Right renal cortex interstitium (tissue), 3 donors: ENCODE measurements at places on chromosomes 12 and 14.

DNA sequence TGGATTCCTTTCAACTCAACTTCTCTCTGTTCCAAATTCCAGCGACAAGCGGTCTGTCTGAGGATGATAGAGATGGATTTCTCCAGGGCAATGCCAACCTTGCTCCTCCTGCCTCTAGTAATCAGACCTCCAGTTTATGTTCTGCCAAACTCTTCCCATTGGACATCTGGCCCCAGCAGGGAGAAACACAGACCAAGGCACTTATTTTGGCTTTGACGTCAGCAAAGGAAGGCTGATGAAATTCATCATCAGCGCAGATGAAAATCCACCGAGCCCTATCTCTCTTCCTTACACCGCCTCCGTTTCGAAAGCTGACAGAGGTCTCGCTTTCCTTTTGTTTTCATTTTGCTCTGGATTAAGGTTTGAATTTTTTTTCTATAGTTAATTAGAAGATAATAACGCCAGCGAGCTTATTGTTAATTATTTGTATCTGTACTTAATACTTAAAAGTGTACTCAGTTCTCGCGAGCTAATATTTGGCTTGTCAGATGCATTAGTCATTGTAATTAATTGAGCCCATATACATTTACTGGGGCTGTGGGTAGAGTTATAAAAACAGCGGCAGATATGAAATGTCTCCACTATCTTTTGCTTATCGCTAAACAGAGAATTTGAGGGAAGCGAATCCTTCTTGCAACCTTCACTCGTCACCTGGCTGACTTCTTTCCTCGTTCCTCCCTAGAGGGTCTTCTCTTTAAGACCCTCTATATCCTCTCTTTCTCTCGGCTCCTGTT lies 35.9 kb upstream of the MED13L start:
- no peak for DNase-seq

DNA sequence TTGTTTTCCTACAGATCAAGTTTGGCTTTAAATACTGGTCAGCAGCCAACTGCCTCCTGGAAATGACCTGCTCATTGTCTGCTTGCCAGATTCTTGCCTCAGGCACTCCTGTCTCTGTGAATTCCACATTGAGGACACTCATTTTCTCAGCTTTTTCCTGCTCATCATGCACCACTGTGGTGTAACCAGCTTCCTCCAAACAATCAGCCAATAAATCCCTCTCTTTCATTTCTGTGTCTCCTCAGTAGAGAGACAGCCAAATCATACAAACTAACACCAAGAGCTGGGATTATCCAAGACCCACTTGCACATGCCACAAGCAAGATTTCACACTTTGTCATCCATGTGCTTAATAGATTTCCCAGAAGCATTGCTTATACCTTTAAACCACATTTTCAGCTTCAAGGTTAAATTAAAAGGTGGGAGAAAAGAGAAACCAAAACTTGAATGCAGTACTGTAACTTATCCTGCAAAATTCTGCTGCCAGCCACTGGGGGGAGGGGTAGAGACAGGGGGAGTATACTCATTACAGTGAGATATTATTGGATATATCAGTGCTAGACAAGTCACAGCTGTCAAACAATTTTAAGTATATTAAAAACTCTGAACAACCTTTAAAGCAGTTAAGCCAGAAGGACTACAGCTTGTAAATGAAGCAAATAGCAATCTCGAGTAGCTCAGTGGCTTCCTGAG lies 105.0 kb downstream of the PPP2R5E start:
- no peak for DNase-seq

GRCh38 chr12:48794870-48795269 lies 6.0 kb upstream of the ADCY6 start:
- no peak for DNase-seq

DNA sequence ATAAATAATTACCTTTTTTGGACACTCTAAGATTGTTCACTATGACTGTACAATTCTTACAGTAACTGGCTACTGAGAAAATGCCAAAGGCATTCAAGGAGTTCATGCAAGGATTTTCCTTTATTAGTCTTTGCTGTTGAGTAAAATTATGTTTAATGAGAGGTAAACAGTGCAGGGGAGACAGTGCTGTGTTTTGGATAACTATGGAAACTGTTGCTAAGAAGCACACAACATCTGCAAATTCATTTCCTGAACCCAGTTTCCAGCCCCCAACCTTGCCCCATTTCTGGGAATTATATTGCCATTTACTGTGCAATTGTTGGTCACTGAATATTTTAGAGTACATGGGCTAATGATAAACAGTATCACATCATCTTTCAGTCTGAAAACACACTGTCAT lies 1005.8 kb downstream of the TRHDE start:
- no peak for DNase-seq

GRCh38 chr12:94634717-94635116 lies 15.6 kb downstream of the TMCC3 start:
- DNase-seq, result no peak

- DNase-seq, result no peak
Observed at GRCh38 chr12:132188916-132189325, 44.7 kb downstream of the NOC4L start.

GRCh38 chr14:93532541-93532940 lies 101.8 kb downstream of the UNC79 start:
- DNase-seq, result no peak

- no peak for DNase-seq
Observed at GRCh38 chr12:59737725-59738463, 142.1 kb downstream of the SLC16A7 start.

- DNase-seq, result no peak
Observed at GRCh38 chr14:74569806-74570591, 42.0 kb downstream of the LTBP2 start.

GRCh38 chr12:56699020-56699661 lies 11.1 kb upstream of the PTGES3 start:
- DNase-seq, result no peak

- DNase-seq, result no peak
Observed at GRCh38 chr12:20375560-20375959, 7.2 kb downstream of the PDE3A start.

- no peak for DNase-seq
Observed at GRCh38 chr12:113466454-113467141, 5.1 kb downstream of the LHX5 start.

GRCh38 chr12:15541996-15542631 lies 219.8 kb downstream of the PTPRO start:
- no peak for DNase-seq

DNA sequence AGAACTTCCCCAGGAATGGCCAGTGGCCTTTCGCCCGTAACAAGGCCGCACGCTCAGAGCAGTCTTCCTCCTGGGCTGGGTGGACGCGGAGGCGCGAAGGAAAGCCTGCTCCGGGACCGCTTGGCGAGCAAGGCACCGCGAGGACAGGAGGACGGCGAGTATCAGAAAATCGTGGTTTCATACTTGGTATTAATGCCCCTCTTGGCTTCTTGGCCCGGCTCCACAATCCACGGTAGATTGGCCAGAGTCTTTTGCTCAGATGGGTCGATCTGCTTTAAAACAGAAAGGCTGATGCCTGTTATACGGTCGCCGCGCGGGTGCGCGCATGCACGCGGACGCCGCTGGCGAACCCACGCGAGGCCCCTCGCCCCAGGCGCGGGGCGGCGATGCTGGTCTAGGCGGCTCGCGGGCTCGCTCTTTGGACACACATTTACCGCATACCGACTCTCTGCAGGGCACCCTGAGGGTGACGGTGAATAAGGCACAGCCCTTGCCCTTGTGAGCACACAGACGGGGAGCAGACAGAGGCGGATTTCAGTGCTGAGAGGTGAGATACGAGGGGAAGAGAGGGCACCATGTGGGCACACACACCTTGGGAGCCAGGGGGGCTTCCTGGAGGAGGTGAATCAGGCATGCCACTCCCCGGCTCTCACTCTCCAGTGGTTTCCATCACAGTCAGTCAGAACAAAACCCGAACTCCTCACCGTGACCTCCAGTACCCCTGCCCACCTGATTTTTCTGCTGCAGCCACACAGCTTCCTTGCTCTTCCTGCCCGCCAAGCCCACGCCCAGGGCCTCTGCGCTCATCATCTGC lies 100.7 kb downstream of the APAF1 start:
- no peak for DNase-seq

GRCh38 chr12:109725321-109726105 lies 11.9 kb downstream of the FAM222A start:
- no peak for DNase-seq

- DNase-seq, result no peak
Observed at GRCh38 chr12:47122602-47123001, 42.8 kb upstream of the AMIGO2 start.

- no peak for DNase-seq
Observed at GRCh38 chr12:54666008-54666407, 17.8 kb upstream of the DCD start.

GRCh38 chr12:107844312-107844921 lies 69.9 kb downstream of the ASCL4 start:
- DNase-seq, result no peak

DNA sequence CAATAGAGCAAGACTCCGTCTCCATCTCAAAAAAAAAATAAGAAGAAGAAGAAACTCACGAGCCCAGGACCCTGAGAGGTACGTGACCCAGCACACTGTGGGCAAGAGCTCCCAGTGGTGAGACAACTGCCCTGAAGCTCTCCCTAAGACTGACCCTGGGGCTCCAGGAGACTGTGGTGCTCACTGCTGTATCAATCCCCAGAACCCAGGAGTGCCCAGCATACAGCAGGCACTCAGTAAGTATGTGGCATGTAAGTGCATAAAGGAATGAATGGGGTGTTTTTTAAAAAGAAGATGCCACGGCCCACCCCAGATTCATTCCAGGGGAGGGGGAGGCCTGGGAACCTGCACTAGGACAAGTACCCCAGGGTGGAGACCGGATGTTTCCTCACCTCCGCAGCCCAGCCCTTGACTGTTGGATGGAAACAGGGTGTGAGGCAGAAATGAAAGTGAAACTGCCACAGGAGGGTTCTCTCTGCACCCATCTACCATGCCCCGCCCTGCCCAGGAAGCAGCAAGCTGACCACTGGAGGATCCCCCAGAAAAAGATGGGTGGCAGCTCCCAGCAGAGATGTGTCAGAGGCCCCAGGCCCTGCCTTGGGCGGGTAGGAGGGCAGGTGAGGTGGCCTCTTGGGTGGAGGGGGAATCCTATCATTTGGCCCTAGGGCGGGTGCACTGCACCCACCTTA lies 12.2 kb downstream of the ITPK1 start:
- DNase-seq, result no peak

GRCh38 chr14:65790172-65790815 lies 377.8 kb downstream of the FUT8 start:
- no peak for DNase-seq

GRCh38 chr14:32427726-32428528 lies 98.8 kb downstream of the AKAP6 start:
- DNase-seq, result no peak

- no peak for DNase-seq
Observed at GRCh38 chr12:42576374-42576773, 13.2 kb downstream of the PRICKLE1 start.

DNA sequence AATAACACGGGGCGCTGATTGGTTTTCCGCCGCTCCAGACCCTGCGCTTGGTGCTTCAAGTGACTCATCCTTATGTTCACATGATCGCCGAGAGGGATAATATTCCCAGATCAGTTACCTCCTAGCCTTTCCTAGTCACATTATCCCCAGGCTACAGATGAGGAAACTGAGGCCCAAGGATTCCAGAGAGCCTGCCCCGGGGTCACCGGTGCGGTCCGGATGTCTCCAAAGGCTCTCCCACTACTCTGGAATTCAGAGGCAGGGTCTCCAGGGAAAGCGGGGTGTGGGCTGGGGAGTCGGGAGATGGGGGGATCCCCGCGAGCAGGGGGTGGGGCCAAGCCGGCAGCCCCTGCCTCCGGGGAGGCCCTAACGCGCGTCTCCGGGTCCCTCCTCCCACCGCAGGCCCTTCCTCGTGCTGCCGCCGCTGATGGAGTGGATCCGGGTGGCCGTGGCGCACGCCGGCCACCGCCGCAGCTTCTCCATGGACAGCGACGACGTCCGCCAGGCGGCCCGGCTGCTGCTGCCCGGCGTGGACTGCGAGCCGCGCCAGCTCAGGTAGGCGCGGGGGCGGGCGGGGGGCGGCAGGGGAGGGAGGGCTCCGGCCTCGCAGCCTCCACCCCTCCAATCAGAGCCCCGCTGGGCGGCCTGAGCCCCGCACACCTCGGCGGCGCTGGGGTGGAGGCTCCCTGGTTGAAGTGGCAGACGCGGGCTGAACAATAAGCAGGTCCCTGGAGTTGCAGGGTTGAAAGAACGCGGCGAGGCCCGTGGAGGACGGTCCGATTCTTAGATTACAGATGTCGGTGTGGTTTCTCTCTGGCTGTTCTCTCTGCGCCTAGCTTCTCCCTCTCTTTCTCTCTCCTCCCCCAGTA lies 104.6 kb upstream of the PWP1 start:
- DNase-seq, result peak; percentile 13

GRCh38 chr12:82182601-82183190 lies 175.5 kb downstream of the CCDC59 start:
- no peak for DNase-seq

DNA sequence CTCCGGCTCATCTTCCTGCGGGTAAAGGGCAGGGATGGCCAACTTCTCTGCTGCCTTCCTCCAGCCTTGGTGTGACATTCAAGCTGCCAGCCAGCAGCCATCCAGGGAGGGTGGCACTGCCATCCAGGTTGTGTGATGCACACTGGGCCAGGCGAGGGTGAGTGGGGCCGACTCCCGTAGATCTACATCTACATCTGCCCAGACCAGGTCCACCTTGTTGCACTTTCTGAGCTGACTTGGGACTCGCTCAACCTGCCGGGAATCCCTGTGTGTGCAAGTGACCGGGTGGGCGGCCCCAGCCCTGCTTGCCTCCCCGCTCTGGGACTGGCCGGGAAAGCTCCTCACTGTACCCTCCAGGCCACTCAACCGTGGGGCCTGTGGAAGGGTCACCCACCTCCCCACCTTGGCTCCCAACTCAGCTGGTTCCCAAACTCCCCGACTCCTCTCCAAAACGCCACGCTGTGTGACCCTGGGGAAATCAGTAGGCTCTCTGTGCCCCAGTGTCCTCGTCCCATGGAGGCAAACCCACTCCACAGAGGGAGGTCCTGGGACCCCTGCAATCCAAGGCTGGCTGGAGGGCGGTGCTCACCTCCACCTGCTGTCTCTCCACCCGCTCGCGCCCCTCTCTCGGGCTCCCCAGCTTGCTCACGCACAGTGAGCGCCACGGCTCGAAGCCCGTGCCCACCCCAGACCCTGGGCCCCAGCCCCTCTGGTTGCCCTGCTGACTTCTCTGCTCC lies 14.7 kb downstream of the JAG2 start:
- DNase-seq, result no peak

DNA sequence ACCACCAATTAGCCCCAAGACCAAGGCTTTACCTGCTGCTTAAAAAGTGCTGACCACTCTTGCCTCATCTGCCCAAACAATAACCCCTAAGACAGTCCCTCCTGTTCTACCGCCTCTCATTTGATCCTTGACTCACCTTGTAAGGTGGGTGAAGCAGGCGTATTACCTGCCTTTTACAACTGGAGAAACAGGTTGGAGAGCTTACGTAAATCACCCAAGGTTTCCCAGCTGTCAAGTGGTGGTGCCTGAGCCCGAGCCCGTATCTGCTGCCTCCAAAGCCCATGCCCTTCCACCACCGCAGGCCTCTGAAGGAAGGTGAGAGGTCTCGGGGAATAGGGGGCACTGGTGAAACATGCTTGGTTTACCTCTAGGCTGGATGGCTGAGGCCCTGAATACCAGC lies 36.6 kb downstream of the MAX start:
- DNase-seq, result no peak

DNA sequence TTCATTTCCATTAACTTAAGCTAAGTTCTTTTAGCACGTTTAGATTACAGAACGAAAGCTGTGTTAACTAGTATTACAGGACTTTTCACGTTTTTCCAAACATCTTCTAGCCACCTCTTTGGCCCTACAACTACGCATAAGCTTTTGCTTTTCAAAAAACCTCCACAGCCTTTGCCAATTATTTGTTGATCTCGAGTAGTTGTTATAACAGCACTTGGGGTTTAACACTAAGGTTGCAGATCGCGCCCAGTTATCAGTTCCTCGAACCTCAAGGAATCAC lies 450 bp upstream of the RBM25 start:
- DNase-seq, result no peak
